ENCODE measurements at places on chromosomes 4 and X. TPM values are rescaled to one million over a fixed set of nuclear protein-coding genes. Genes with fewer than 3 reads are reported as not detected.

The MAGEA9B gene
- total RNA-seq = not detected

The KCNE5 gene
- total RNA-seq = not detected

The GAGE12H gene
- total RNA-seq = not detected

The LEF1 gene
- total RNA-seq = 0.47 TPM

The RAPGEF2 gene
- total RNA-seq = 42.2 TPM

The GTPBP6 gene
- total RNA-seq = 51.9 TPM

The ANXA3 gene
- total RNA-seq = 39.6 TPM

The IRS4 gene
- not detected for total RNA-seq

The EVC2 gene
- total RNA-seq = 1.5 TPM

The PCDH19 gene
- total RNA-seq = 0.84 TPM

The RTL9 gene
- 0.40 TPM for total RNA-seq

The NAA11 gene
- total RNA-seq = not detected

The CSAG2 gene
- total RNA-seq = not detected

The TCEAL5 gene
- 0.22 TPM for total RNA-seq

The PAGE2 gene
- total RNA-seq = not detected

The RNF175 gene
- 0.20 TPM for total RNA-seq

The USP26 gene
- total RNA-seq = not detected

The PAGE4 gene
- total RNA-seq = not detected

The TBX22 gene
- total RNA-seq = not detected

The TCEAL2 gene
- total RNA-seq = not detected

The FAM149A gene
- total RNA-seq = 12.8 TPM

The PRRG3 gene
- 1.7 TPM for total RNA-seq

The NAP1L2 gene
- total RNA-seq = 5.9 TPM

The NDNF gene
- 9.0 TPM for total RNA-seq

The ADH7 gene
- not detected for total RNA-seq

The MAGEC2 gene
- not detected for total RNA-seq

The FGG gene
- not detected for total RNA-seq

The NHSL2 gene
- total RNA-seq = 3.7 TPM

The TKTL1 gene
- 18.0 TPM for total RNA-seq

The LRAT gene
- 0.27 TPM for total RNA-seq

The NOX1 gene
- total RNA-seq = not detected

The ALB gene
- total RNA-seq = not detected

The SLC4A4 gene
- total RNA-seq = 25.6 TPM

The GABRG1 gene
- total RNA-seq = not detected

The GRPR gene
- total RNA-seq = 0.22 TPM

The HSFX2 gene
- not detected for total RNA-seq

The KIAA1210 gene
- total RNA-seq = not detected

Data from left ventricle myocardium superior (tissue), 1 donor.